ENCODE measurements at places on chromosomes 7 and 10.
A peak's percentile ranks its signal among the peaks of the same experiment; 100 is the strongest.

DNA sequence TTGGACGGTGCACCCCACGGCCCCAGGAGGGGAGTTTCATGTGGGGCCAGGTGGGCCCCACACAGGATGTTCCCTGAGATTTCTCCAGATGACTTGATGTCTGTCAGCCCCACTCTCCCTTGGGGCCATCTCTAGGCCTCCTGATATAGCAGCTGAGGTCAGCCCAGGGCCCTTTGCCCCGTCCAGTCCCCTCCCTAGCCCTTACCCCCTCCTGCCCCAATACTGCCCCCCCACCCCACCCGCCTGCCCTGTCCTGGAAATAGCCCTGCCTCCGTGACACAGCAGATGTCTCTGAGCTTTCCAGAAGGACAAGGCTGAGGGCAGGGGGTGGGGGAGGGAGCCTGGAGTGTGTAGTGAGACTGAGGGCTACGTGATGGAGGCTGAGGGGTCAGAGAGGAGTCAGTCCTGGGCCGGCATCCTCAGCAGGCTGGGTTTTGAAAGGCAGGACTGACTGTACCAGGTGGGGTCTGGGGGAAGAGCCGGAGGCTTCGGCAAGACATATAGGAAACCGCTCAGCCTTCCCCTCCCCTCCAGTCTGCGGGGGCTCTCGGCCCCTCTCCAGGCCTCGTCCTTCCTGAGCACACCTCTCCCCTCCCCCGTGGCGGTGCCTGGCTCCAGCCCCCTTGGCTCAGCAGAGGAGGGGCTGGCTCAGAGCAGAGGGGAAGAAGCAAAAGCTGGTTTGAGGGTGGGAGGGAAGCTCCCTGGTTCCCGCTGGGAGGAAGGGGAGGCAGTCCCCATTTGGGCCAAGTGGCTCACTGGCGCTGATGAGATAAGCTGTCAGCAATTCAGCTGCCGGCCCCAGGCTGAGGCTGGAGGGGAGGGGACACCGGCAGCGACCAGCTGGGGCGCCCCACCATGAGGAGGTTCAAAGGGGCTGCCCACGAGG is 2.0 kb downstream of the FLNC start:
- no peak for DNase-seq

GRCh38 chr10:44607116-44607515 is 222.2 kb upstream of the CXCL12 start:
- no peak for DNase-seq

DNA sequence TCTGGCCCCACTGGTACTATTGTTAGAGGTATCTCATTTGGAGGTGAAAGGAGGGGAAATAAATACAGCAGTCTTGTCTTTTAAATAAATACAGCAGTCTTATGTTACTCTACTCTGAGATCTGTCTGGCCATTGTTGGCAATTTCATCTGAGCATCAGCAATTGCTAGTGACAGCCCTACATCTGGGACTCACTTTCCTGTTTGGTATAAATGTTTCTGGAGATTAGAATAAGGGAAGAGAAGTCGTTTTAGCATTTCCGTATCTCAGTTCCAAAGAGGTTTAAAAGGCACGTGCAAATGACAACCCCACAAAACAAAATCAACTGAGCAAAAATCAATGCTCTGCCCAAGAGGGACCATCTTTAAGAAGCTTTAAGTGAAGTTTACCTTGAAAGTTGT is 18.1 kb upstream of the CNNM2 start:
- DNase-seq, result no peak

DNA sequence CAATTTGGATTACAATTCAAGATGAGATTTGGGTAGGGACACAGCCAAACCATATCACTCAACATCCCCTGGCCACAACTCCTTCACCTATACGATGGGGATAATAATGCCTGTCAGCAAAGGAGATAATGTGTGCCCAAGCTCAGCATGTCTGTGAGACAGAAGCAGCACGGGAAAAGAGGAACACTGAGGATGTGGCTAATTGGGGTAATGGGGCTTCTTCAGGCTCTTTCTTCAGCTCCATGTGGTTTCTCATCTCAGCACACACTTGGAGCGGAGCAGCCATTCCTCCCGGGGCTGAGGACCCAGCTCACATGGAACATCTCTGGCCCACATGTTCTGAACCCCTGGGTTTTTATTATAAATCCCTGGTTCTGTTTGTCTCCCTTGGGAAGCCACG is 136.0 kb upstream of the NAMPT start:
- peak; percentile 56 for DNase-seq

DNA sequence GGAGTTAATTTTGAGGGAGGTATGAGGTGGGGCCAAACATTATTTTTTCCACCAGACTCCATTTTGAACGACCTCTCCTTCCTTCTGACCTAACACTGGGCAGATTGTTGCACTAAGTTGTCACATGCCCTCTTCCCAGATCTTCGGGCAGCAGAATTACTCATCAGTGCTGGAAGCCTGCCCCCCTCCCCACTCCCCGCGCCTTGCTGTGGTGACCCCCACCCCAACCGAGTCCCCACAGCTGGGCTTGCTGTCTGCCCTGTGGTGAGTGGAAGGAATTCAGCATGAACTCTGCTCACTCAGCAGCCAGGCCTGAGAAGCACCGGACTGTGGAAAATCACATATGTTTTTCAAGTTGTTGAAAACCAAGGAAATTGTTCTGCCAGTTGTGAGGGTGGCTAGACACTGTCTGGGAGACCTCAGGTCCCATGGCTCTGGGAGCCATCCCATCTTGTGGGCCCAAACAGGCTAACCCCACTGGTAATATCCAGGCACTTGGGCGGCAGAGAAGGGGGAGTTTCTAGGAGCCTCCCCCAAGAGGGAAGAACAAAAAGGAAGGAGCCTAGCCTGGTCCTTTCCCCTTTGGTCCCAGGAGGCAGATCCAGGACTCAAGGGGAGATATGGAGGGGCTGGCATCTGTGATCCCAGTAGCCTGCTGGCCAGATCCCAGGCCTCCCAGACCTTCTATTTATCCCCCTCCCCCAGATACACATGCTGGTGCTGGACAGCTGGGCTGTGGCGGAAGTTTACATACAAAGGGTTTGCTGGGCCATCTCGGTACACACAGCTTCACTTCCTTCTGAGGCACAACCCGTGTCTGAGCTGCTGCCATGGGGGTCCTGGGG is 3.5 kb upstream of the AEBP1 start:
- no peak for DNase-seq

DNA sequence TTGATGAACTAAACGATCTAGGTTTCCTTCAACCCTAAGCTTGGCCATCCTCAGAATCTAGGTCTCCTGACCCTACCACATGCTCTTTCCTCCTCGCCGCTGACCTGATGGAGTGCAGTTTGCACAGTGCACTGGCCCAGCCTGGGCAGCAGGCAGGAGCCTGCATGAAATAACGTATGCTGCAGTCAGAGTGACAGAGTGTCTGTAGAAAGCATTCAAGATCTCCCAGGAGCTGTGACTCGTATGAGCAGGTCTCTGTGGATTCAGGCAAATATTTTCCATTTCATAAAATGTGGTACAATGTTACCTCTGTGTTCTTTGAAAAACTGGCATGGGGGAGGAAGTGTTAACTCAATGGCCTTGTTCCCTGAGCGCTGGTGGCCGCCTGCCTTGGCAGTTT is 441.8 kb downstream of the RPS24 start:
- no peak for DNase-seq

DNA sequence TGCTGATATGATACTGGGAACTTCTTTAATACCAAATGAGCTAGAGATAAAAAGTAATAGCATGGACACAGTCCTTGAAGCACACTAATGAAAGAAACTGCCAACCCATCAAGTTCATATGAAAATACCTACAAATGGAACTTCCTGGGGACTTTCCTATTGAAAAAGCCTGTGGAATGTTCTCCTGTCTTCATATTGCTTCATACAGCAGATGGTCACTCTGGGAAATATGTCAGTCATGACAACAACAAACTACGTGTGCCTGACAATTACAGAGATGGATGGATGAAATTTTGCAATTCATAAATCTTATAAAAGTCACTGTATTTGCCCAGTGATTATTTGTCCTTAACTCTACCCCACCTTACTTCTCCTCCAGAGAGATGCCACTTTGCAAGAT is 106.6 kb upstream of the COL1A2 start:
- no peak for DNase-seq

DNA sequence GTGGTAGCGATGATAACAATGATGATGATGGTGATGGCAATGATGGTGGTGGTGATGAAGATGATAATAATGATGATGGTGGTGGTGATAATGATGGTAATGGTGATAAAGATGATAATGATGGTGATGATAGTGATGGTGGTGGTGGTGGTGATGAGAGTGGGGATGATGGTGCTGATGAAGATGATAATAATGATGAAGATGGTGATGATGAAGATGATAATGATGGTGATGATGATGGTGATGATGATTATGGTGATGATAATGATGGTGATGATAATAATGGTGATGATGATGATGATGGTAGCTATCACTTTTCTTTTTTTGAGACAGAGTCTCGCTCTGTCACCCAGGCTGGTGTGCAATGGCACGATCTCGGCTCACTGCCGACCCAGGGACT is 144.5 kb upstream of the PCBD1 start:
- no peak for DNase-seq

DNA sequence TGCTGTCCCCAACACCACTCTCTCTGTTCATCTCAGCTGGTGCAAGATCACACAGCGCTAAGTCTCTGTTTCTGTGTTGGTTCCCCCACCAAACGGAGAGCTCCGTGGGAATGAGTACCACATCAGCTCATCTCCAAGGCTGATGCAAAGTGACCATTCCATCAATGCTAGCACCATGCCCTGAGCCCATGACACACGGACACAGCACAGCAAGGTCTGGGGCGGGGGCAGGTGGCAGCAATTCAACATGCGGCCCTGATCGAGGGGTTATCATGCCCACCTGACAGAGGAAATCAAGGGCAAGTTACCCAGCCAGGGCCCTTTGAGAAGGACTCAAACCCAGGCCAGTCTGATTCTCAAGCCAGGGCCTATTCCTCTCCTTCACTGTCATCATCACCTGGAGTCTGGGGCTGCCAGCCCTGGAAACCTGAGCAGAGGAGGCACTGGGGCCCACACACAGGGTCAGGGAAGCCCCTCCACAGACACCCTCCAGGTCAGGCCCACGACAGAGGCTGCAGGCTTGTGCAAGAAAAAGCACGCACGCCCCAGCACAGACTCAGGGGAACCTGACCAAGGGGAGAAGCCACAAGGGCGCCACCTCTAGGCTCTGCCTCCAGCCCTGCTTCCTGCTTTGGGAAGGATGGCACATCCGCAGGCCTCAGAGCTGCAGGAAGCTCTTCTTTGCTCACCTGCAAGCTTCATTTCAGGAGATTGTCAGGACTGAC is 74.8 kb downstream of the GRID1 start:
- no peak for DNase-seq

GRCh38 chr7:136403591-136403990 is 426.4 kb upstream of the MTPN start:
- no peak for DNase-seq

- no peak for DNase-seq
Observed at GRCh38 chr7:42742318-42742717, 169.6 kb downstream of the C7orf25 start.

GRCh38 chr10:30415593-30415992 is 18.4 kb upstream of the MAP3K8 start:
- DNase-seq, result no peak

GRCh38 chr7:12685550-12685949 is 1.9 kb upstream of the ARL4A start:
- peak; percentile 75 for DNase-seq

DNA sequence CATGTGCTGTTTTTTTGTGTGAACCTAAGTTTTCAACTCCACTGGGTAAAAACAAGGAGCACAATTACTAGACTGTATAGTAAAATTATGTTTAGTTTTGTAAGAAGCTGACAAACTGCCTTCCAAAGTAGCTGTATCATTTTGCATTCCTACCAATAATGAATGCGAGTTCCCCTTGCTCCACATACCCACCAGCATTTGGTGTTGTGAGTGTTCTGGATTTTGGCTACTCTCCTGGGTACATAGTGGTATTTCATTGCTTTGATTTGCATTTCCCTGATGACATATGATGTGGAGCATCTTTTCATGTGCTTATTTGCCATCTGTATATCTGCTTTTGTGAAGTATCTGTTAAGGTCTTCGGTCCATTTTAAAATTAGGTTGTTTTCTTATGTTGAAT is 178.2 kb downstream of the HIBADH start:
- no peak for DNase-seq

GRCh38 chr10:129417870-129418269 is 49.2 kb upstream of the MGMT start:
- no peak for DNase-seq

GRCh38 chr10:62759599-62760175 is 44.8 kb upstream of the ADO start:
- DNase-seq, result peak; percentile 81

DNA sequence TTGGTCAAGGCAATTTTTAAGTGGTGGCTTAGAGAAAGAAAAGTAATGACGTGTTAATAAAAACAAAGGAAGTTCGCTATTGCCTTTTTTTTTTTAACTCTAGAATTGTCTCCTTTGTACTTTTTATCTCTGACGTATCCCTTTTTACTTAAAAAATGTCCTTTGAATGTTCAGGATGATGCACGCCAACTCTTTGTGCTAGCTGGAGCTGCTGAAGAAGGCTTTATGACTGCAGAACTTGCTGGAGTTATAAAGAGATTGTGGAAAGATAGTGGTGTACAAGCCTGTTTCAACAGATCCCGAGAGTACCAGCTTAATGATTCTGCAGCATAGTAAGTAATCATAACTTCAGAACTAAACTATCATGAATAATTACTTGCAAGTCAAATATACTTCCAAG is 64.4 kb downstream of the GNAI1 start:
- DNase-seq, result no peak

DNA sequence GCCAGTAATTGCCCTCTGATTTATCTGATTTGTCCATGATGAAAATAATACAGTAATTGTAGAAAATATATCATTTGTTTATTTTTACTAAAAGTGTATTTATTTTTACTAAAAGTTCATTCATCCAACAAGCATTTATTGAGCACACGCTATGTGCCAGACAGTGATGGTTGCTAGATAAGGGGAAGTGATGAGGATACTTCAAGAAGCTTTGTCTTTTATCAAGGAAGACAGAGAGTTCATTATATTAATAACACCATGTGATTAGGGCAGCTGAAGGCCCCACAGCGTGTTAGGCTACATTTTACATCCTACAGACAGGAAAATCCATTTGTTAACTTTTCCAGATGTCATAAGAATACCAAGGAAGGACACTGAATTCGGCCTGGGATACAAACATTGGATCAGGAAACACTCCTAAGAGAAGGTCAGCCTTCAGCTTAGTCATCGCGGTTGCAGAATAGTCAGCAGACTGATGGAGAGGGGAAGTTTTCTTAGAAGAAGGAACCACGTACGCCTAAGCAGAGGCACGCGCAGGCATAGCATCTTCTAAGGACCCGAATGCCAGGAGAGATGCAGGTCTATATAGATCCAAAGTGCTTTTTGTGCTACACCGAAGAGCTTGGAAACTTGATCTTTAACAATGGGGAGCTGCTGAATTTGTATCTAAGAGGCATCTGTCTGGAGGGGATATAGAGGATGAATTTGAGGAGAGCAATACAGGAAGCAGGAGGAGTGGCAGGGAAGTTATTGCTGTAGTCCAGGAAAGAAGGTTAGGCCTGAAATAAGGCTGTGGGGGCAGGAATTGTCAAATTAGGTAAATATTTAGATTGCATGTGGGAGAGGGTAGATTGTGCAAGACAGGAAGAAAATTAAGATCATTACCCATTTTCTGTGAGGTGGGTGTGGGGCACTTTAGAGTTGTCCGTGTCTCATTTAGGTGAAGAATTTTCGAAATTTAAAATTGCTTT is 85.7 kb downstream of the LRGUK start:
- DNase-seq, result peak; percentile 95
